NCI-H1417 treated with DMSO at 0.1 percent for 48 hours (cell line): ENCODE measurements at places on chromosomes 1 and 21.

DNA sequence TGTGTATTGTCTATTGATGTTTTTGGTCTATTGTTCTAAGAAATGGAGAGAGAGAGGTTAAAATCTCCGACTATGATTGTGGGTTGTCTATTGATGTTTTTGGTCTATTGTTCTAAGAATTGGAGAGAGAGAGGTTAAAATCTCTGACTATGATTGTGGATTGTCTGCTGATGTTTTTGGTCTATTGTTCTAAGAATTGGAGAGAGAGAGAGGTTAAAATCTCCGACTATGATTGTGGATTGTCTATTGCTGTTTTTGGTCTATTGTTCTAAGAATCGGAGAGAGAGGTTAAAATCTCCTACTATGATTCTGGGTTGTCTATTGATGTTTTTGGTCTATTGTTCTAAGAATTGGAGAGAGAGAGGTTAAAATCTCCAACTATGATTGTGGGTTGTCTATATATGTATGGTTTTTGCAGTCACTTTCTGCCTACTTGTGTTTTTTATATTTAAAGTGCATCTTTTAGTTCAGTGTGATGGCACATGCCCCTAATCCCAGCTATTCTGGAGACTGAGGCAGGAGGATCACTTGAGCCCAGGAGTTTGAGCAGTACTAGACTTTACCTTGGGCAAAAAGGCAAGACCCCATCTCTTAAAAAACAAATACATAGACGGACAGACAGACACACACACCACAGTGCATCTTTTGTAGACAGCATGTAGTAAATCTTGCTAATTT is 16.2 kb downstream of the C1orf159 start:
- DNase-seq, result no peak

DNA sequence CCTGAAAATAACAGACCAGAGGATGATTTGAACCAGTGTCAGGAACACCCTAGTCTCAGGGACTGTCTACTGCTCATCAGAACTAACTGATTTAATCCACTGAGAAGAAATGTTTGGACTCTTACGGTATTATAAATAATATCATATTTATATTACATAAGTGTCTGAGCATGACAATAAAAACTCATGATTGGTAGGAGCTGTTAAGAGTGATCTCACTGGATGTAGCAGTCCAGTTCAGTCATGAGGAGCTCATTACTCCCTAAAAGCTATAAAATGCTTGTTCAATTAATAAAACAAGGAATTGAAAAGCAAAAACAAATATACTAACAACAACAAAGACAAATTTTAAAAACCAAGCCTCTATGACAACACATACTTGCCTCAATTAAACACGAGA is 68.8 kb upstream of the BCL9 start:
- DNase-seq, result no peak

DNA sequence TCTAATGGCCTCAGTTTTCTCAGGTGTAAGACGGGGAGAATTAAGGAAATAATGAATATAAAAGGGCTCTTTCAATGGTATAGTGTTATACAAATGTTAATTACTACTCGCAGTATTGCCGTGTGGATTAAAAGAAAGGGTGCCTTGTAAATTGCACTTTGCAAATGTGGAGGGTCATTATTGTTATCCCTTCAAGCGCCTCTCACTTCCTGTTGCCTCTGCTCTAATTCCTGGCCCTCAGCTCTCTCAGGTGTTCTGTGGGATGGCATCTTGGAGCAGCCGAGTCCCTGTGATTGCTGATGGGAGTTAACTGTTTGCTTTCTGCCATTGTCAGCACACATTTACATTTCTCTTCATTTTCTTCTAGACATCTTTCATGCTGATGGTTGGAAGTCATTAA is 7.1 kb upstream of the S100A11 start:
- DNase-seq, result no peak

DNA sequence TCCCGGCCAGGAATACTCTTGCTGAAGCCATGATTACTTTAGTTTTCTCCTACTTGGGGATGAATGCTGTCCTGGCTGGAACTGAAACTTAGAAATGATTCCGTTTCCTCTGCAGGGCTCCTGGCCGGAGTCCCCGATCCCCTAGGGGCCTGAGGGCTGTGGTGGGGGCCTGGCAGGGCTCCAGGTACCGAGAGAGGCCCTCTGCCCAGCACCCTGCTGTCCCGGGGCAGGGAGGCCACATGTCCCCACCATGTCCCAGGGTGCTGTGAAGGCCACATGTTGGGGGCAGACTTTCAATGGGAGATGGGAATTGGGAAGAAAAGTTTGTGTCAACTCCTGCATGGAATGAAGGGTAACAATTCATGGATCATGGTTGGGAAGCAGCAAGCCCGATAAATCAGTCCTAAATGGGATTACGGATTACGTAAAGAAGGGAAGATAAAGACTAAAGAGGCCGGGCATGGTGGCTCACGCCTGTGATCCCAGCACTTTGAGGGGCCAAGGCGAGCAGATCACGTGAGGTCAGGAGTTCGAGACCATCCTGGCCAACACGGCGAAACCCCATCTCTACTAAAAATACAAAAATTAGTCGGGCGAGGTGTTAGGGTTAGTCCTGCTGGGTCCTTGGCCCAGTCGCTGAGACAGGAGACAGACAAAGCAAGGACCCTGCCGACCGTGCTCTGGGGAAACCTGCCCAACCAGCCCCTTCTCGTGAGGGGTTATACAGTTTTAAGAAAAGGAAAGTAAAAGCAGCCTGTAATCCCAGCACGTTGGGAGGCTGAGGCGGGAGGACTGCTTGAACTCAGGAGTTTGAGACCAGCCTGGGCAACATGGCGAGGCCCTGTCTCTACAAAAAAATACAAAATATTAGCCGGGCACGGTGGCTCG is 37.6 kb downstream of the MORN1 start:
- no peak for DNase-seq

- no peak for DNase-seq
These were observed 3.0 kb downstream of the ATP2B4 start for GRCh38 chr1:203629507-203630082.

GRCh38 chr1:27527890-27528817 is 38.2 kb upstream of the WASF2 start:
- DNase-seq, result peak; percentile 75

DNA sequence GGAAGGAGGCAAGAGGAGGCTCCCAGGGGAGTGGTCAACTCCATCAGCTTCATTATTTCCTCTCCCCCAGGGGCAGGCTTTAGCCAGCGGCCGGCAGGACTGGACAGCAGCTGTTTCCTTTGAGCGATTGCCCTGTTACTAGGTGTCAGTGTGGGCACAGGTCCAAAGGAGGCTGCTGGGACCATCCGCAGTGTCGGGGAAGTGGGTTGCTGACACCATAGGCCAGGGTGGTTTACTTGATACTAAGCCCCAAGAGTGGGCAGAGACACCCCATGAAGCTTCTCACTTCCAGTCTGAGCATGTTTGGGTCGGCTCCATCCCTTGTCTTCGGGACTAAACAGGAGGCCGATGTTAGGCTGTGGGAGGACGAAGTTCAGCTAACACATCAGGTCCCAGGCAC is 63.6 kb downstream of the KAZN start:
- no peak for DNase-seq

DNA sequence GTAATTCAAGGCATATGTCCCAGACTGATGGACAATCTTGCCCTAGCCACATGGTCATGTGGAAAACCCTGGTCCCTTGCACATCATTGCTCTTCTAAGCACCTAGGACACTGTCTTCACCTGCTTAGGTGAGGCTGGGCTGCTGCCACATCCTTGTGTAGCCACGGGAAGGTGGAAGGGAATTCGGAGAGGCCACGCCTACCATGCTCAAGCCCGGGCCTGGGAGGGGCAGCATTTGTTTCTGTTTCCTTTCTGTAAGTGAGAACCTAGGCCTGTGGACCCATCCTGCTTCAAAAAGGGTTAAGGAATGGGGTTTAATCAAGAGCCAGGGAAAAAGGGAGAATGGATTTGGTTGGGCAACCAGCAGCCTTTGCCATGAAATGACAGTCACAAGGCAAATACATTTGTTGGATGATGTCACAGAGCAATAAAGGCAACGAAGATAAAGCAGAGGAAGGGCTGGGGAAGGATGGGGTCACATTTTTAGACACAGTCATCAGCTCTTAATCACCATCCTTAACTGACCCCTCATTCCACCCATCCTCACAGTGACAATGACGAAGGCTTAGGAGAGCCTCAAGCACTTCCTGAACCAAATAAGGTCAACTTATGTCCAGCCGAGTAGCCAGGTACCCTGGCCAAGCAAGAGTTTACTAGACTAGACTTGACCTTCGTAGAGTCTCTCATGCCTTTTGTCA is 10.1 kb upstream of the LRRC38 start:
- DNase-seq, result no peak

GRCh38 chr1:228827019-228827418 is 91.7 kb downstream of the RHOU start:
- DNase-seq, result no peak

GRCh38 chr1:159185121-159185520 is 13.7 kb downstream of the CADM3 start:
- no peak for DNase-seq

GRCh38 chr1:91661121-91661520 is 160.5 kb downstream of the CDC7 start:
- DNase-seq, result no peak

DNA sequence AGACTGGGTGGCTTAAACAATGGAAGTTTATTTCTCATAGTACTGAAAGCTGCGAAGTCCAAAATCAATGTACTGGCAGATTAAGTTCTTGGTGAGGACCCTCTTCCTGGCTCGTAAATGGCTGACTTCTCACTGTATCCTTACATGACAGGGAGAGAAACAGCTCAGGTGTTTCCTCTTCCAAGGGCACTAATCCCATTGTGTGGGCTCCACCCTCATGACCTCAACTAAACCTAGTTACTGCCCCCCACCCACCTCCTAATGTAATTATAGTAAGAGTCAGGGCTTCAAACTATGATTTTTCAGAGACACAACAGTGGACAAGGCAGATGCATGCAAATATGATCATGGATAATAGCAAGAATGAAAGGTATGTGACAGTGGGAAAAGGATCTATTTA is 81.2 kb upstream of the HP1BP3 start:
- no peak for DNase-seq

DNA sequence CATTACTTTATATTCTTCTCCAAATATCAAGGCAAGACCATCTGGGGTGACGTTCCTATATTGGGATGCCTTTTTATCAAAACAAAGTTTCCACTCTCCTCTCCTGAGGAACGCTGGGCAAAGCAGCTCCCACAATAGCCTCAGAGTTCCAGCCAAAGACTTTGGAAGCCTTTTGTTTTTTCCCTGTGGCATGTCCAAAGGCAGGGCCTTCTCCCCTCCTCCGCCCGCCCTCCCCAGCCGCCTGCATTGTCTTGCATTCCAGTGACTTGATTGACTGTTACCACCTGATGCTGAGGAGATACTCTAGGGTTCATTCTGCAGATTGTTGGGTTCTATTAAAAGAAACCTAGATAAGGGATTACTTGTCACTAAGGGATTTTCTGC is 43.5 kb downstream of the PROX1 start:
- DNase-seq, result no peak

- DNase-seq, result no peak
These were observed 18.2 kb upstream of the RUNX3 start for GRCh38 chr1:24948079-24948827.

GRCh38 chr1:21763694-21764419 is 19.1 kb downstream of the USP48 start:
- DNase-seq, result no peak

DNA sequence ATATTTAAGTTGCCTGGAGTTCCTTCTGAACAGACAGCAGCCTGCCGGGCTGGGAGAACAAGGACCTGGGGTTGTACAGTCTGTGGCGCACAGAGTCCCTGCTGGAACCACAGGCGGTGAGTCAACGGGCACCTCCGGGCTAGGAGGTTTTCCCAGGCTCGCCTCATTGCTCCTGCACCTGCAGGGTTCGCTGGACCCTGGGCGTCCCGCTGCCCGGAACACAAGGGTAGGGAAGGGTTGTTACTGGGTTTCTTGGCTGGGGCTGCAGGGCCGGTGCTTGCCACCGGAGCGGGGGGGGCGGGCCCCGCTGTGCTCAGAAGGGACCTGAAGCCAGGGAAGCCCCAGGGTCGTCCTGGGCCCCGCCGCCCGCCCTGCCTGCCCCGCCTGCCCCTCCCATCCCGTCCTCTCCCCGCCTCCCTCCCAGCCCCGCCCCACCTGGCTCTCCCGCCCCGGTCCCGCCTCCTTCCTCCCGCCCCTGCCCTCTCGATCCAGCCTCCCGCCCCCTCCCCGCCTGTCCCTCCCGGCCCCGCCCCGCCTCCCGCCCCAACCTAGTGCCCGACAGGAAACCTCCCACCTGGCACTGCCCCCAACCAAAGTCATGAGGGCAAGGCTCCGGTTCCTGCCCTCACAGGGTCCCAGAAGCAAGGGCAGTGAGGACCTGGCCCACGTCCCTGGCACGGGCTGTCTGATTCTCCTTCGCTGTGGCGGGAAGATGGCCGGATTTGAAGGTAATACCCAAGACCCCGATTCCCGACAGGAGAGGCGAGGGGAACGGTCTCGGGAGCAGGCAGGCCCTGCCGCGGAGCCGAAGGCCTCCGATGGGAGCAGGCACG is 6.8 kb downstream of the JMJD4 start:
- peak; percentile 4 for DNase-seq

DNA sequence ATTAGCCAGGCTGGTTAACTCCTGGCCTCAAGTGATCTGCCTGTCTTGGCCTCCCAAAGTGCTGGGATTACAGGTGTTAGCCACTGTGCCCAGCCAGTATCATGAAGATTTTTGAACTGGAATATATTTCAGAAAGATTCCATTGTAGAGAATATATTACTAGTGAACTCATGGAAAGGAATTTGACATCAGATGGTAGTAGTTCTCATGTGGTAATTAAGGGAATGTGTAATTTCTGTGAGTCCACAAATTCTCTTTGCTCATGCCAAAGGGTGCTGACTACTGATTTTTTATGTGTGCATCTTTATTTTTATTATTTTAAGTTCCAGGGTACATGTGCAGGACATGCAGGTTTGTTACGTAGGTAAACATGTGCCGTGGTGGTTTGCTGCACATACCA is 10.4 kb downstream of the DTL start:
- no peak for DNase-seq

- DNase-seq, result no peak
These were observed 1.7 kb downstream of the BTG2 start for GRCh38 chr1:203306965-203307541.

DNA sequence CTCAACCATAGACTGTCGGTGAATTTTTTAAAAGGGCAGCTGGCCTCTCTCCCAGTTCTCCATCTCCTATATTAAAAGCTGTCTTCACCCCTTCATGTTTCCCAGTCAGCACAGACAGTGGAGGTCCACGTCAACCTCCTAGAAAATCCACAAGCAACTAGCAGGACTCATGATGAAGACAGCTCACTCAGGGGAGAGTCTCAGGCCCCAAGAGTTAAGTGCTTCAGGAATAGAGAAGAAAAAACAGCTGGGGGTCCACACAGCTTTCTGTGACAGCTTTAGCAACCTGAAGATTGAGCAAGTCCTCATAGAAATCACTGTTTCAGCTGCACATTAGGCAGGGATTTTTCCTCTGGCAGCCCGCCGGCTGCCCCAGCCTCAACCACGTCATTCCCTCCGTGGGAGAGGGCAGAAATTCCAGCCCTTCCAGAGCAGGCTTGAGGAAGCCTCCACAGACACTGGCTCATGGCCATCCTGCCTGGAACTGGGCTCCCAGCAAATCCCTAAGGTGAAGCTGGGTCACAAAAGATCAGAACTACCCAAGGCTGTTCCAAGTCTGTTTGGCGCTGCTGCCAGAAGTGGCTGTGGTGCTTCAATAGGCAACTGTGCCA is 15.2 kb downstream of the GPR161 start:
- no peak for DNase-seq
